ENCODE measurements at places on chromosomes 2 and 18.

GRCh38 chr2:127586136-127586535 lies 50.7 kb downstream of the MYO7B start:
- no peak for DNase-seq

- peak; percentile 74 for DNase-seq
Measured at GRCh38 chr2:162301151-162301804, 17.2 kb downstream of the IFIH1 start.

DNA sequence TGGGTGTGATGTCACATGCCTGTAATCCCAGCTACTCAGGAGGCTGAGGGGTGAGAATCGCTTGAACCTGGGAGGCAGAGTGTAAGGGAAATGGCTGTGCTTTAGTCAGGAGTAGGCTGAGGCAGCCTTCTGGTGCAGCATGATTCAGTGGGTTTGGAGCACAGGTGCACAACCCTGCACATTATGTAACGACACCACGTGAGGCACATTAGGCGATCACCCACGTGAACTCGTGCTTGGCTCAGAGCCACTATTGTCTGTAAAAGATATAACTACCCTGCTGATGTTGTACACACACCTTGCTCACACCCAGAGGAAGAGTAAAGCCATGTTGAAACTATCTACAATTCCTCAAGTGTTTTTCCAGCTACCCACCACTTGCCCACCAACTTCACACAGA lies 54.8 kb upstream of the ZC3H15 start:
- DNase-seq: no peak

DNA sequence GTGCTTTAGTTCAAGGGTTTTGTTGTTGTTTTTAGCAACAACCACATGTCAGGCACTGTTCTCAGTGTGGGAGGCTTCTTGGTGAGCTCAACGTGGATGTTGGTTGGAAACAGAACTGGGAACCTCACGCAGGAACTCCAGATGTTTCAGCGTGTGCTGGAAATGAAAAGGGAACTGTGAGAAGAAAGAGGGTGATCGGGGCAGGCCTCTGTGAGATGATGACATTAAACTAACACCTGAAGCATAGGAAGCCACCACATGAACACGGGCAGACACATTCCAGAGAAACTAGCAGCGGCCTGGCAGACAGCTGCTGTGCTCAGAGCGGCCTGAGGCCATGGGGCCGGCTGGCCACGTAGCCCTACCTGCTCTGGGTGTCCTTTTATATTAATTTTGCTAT lies 66.4 kb downstream of the COA5 start:
- DNase-seq: peak; percentile 26

- no peak for DNase-seq
Measured at GRCh38 chr2:11567631-11568031, 33.8 kb downstream of the GREB1 start.

DNA sequence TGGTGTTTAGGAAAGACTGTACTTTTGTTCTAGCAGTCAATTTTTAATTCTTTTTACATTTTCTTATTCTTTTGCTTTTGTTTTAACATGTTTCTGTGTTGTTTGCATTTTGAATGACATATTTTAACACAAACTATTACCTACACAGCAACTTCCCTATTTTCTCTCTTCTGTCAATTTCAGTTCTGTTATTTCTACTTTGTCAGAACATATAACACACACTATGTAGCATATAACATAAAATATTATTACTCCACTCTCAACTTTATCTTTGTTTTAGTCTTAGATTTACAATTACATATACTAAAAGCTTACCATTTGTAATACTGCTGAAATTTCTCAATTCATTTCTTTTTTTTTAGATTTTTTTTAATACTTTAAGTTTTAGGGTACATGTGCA lies 372.7 kb upstream of the VWC2L start:
- no peak for DNase-seq

DNA sequence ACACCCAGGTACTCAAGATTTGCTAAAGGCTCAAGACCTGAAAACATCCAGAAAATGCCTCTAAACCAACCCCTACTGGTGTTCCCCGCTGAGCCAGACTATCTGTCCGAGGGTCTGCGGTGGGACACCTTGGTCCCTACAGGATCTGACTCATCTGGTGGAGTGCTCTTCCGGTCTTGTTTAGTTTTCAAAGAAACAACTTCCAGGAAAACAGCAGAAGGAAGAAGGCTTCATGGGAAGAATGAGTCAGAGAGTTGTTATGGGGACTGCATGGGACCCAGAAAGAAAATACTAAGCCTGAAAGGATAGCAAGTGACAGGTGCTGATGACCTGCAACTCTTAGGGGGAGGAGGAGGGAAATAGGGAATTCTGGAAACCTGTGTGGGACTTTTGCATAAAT lies 41.3 kb downstream of the ZFP36L2 start:
- no peak for DNase-seq

- no peak for DNase-seq
Measured at GRCh38 chr2:50575232-50575631, 456.7 kb downstream of the NRXN1 start.

DNA sequence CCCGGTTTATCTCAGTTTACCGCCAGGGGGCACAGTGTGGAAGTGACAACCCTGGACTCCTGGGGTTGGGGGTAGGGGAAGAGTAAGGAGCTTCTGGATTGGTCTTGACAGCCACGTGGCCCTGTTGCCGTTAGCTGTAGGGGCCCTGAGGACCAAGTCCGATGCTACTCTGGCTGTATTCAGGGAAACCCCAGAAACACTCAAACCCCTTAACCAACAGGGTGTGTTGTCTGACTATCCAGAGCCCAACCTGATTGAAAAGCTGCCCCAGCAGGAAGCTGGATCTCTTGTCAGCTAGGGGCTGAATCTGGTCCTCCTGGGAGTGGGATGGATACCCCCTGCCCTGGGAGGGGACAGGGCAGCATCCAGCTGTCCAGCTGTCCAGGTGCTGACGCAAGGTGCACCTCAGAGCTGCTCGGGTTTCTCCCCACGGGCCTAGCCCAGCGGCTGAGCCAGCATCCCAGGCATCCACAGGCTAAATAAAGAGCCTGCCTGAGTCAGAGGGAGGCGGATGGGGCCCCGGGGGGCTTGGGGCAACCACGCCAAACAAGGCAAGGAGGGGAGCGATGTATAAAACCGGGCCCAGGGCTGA lies 3.1 kb upstream of the GMPPA start:
- DNase-seq: peak; percentile 67

- peak; percentile 14 for DNase-seq
Measured at GRCh38 chr2:237591141-237591881, 777 bp upstream of the RAB17 start.

DNA sequence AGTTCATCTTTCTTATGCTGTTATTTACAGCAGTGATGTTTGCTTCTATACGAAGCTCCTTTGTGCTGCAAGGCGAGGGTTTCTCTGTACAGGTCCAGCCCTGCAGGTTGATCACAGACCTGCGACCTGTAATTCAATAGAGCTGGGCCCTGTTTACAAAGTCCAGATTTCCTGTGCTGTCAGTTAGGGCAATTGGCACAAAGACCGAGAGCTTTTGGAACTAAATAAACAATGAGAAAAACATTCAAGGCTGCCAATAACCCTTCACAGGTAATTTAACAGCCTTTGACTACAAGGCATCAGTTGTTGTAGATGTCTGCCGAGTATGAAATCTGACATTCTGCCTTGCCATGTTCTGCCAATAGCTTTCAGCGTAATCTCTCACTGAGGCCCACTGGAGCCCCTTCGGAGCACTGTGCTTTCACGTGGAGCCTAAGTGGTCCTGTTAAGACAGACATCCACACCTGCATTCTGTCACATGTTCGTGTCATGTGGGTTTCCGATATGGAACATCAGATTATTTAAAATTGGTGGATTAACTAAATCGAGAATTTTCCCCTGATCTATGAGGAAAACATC lies 232.5 kb downstream of the PTGR3 start:
- DNase-seq: no peak

- DNase-seq: no peak
Measured at GRCh38 chr18:74472312-74472711, 15.2 kb upstream of the DIPK1C start.

DNA sequence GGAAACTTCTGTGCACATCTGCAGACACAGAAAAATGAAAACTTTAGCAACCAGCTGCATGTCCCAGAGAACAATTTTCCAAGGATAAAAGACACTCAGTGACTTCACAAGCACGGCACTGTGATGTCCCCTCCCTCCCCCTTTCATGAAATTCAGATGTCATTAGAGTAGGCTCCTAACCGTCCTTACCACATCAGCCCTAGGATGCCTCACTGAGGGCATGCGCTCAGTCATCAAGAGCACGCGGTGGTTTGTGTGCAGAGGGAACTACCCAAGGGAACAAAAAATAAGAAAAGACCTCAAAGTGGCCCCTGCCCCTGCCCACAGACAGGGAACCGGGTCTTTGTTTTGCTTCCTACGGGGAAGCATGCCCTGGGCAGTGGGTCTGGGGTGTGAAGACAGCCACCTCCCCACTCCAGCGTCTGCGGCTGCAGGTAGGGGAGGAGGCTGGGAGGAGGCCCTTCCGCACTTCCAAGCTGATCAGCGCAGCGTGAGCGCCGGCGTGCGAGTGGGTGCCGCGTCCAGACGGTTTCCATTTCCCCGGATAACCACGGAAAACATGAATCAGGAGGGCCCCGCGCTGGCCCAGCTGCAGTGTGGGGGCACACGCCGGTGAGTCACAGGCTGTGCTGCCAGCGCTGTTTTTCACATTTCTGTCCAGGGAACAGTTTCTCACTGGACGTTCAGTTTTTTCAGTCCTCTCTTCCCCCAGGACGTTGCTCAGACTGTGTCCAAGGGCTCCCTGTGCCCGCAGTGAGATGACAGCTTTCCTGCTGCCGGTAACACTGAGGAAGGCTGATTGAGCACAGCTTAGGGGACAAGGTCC lies 70.6 kb downstream of the COPS8 start:
- peak; percentile 96 for DNase-seq

DNA sequence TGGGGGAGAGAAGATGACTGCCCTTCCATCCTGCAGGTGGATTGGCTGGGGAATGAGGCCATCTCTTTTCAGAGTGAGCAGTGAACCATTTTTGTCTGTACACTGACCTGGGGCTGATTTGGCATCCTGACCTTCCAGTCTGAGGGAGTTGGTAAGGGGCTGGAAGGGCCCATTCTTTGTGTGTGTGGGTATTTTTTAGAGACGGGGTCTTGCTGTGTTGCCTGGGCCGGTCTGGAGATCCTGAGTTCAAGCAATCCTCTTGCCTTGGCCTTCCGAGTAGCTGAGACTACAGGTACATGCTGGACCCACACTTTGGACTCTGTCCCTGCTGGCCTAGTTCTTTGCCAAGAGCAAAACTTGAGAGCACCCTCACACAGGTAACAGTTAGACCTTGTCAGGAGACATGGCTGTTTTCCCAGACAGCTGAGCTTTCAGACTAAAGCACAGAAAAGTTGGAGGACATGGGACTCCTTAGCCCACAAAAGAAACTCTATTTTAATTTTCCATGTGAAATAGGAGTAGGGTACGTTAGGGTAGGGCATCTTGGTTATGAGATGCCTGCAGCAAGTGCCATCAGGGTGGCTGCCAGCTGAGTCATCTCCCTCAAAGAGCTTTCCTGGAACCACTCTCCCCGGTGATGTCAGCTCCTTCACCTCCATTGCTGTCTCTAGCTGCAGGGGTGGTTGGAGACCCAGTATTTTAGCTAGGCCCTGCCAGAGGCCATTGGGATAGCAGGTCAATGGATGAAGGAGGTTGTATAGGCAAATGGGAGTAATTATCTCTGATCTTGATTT lies 60.7 kb downstream of the DGKD start:
- peak; percentile 59 for DNase-seq

GRCh38 chr2:74425523-74425922 lies 4.0 kb downstream of the WDR54 start:
- no peak for DNase-seq

- DNase-seq: peak; percentile 92
Measured at GRCh38 chr2:239433777-239434403, 33.1 kb upstream of the HDAC4 start.

GRCh38 chr2:102630458-102630857 lies 11.1 kb downstream of the SLC9A2 start:
- no peak for DNase-seq

Data from fibroblast of mammary gland (primary cell).